ENCODE measurements at places on chromosomes 11 and 22.

DNA sequence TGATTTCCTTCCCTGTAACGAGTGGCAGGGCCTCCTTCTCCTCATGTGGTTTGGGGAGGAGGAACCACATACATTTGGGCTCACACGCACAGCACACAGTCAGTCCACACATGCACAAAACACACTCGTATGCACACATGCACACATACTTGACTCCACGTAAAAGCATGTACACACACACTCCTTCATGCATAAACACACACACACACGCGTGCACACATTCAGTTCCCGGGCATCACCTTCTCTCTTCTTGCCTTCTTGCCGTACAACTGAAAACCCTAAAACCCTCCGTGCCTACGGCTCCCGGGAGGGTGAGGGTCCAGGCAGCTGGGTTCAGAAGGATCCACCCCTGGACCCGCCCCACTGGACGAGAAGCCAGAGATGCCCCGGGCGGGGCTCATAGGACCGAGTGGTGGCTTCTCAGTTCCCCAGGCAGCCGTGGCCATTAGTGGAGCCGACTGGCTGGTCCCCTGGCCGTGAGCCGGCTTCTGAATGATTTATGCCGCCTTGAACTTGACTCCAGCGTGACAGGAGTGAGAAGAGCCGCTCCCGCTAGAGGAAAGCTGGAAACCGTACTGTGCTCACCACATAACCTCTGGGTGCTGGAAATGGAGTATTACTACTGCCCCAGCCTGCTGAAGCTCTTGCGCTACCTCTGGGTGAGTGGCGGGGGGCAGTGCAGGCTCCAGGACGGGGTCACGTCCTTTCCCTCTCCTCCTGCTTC, 117.4 kb downstream of the KIAA1671 start:
- no peak for DNase-seq

GRCh38 chr22:49961005-49961600, 531 bp downstream of the PIM3 start:
- DNase-seq = no peak

- DNase-seq = no peak
These were observed 596.8 kb upstream of the CNTN5 start for GRCh38 chr11:98423933-98424332.

DNA sequence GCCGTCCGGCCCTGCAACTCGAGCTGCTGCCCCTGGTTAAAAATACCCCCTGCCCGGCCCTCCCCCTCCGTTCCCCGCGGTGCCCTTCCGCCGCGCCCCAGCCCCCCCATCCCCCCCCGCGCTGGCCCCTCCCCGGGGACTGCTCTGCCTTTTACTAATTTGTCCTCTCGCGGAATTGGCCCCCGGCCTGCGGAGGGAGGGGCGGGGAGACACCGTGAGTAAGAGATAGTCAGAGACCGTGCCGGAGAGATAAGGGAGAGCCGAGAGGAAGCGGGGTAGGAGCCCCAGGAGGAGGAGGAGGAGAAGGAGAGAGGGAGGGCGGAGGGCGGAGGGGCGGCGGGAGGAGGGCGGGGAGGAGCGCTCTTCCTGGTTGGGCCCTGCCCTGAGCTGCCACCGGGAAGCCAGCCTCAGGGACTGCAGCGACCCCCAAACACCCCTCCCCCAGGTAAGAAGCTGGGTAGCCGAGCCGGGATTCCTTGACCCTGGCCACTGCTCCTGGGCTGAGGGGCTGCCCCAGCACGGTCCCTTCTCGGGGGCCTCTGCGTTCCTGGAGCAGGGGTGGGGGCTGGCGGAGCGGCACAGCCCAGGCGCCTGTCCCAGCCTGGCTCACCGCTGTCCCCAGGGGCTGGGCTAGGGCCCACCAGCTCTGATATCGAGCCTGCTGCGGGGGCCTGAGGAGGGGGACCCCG, at the start of gene CAPN1:
Gene CAPN1 (plus strand): TSS at position 360 of the 689 bp plus-strand sequence. CDS start 774 bp downstream, outside the sequence.
- DNase-seq = peak; percentile 89
